NCI-H1436 treated with DMSO at 0.1 percent for 48 hours (cell line): ENCODE measurements at places on chromosomes 1 and 21.

- DNase-seq = no peak
Observed at GRCh38 chr1:9606948-9607347, 18.2 kb downstream of the TMEM201 start.

- no peak for DNase-seq
Observed at GRCh38 chr1:35120458-35121133, 41.4 kb downstream of the ZMYM1 start.

DNA sequence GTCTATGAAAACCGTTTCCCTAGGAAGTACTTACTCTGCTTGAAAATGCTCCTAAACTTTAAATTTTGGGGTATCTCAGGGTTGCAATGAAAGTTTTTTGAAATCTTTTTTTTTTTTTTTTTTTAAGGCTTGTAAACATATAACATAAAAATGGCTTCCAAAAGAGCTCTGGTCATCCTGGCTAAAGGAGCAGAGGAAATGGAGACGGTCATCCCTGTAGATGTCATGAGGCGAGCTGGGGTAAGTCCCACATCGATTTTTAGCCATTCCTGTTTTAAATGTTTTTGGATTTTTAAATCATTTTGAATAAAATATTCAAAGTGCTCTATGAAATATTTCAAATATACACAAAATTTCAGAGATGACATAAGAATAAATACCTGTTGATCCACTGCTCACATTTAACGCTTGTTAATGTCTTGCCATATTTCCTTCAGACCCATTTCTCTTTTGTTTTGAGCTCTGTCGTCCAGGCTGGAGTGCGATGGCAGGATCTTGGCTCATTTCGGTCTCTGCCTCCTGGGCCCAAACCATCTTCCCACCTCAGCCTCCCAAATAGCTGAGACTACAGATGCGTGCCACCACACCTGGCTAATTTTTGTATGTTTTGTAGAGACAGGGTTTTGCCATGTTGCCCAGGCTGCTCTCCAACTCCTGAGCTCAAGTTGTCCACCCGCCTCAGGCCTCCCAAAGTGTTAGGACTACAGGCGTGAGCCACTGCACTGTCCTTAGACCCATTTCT is 1.3 kb downstream of the PARK7 start:
- no peak for DNase-seq

GRCh38 chr1:92310185-92310597 is 11.3 kb downstream of the RPAP2 start:
- no peak for DNase-seq

GRCh38 chr1:64033667-64034220 is 169.7 kb upstream of the UBE2U start:
- DNase-seq = no peak

DNA sequence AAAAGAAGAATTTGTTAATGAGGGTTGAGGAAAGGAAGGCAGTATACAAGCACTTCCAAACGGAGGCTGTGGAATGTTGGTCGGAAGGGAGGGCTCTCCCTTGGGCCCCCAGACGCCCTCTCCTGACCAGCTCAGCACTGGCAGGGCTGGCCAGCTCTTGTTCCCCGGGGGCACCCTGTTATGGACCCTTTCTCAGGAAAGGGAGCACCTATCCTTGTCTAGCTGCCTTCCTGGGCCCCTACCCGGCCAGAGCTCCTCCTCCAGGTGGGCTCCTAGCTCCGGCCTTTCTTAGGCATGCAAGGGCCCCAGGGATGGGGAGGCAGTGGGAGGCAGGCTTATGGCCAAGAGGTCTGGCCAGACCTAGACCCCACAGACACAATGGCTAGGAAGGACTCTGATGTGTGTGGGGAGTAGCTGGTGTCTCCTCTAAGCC is 926 bp downstream of the BLACAT1 start:
- no peak for DNase-seq

- DNase-seq = no peak
Observed at GRCh38 chr1:17632541-17633184, 93.2 kb downstream of the ARHGEF10L start.

GRCh38 chr1:39680751-39681150 is 8.8 kb upstream of the NT5C1A start:
- no peak for DNase-seq

- DNase-seq = no peak
Observed at GRCh38 chr1:16077406-16078245, 4.2 kb upstream of the FAM131C start.

GRCh38 chr21:36528716-36529115 is 48.8 kb upstream of the CLDN14 start:
- DNase-seq = no peak

GRCh38 chr1:66403007-66403731 is 130.8 kb upstream of the SGIP1 start:
- DNase-seq = no peak

DNA sequence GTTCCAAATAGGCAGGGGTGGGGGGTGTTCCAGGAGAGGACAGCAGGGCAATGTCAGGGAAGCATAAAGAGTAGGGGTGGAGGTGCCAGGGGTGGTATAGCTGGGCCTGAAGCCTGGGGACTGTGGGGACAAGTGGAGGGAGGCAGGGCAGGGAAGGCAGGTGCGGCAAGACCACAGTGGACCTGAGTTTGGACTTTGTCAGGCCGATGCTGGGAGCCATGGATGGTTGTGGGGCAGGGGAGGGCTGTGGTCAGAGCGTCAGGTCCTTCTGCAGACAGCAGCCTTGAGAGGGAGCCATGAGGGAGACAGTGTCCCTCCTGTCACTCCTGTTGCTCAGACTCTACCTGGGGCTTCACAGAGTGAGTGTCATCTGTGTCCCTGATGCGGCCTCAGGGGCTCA is 320.3 kb downstream of the PTPRU start:
- DNase-seq = no peak

DNA sequence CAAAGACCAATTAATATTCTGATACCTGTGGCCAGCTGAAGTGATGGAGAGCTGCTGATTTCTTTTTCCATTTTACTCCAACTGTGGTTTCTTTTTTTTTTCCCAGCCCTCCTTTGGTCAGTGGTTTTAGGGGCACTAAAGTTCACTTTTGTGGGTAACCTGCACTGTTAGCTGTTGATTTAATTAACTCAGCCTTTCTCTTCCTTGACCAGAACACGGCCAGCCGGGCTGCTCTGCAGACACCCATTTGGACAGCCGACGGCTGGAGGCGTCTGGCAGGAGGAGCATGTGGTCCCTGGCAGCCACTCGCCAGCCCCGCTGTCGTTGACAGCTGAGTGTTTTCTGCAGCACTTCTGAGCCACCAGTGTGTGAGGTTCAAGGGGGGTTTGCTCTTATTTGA is 136.2 kb upstream of the RUNX3 start:
- DNase-seq = no peak

DNA sequence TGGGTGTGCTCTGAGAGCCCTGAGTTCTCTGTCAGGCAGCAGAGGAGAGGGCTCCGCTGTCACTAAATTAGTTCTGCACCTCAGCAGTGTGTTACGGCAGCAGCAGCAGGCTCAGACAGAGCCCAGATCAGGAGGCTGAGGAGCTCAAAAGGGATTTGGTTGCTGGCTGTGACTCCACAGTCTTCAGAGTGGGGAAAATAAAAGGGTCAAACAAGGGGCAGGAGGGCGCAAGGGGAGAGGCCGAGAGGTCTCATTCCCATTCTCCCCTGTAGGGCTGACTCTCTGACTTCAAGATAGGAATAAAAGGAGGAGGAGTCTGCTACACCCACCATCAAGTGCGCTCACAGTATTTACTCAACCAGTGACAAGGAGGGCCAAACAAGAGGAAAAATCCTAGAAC is 9.2 kb upstream of the SLC45A3 start:
- no peak for DNase-seq

GRCh38 chr1:226038661-226039060 is 23.9 kb upstream of the H3-3A start:
- no peak for DNase-seq

DNA sequence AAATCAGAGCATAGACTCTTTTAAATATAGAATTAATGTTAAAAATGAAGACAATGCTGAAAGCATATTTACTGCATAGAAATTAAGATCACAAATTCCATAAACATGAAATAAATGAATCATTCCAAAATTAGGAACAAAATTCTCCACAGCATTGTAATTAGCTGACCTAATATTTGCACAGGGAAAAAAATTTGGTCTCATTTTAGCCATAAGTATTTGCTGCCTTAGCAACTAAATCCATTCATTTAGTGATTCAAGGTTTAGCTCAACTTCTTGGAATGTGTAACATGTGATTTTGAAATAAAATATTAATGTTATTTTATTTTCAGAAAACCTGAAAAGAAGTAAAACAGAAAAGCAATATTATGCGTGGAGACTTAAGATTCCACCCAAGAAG is 25.5 kb downstream of the ADAMTS5 start:
- no peak for DNase-seq

DNA sequence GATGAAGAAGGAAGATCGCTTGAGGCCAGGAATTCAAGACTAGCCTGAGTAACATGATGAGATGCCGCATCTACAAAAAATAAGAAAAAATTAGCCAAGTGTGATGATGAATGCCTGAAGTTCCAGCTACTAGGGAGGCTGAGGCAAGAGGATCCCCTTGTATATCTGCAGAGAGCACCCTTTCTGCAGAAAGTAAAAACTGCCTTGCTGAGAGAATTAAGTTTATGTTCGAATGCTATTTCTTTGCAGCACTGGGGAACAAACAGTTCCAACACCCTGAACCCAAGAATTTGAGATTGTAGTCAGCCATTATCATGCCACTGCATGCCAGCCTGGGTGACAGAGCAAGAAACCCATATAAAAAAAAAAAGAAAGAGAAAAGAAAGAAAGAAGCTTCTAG is 20.6 kb upstream of the KCNT2 start:
- no peak for DNase-seq

- no peak for DNase-seq
Observed at GRCh38 chr1:235342039-235342438, 13.7 kb downstream of the GGPS1 start.

- no peak for DNase-seq
Observed at GRCh38 chr1:25527226-25527846, 16.1 kb upstream of the LDLRAP1 start.

DNA sequence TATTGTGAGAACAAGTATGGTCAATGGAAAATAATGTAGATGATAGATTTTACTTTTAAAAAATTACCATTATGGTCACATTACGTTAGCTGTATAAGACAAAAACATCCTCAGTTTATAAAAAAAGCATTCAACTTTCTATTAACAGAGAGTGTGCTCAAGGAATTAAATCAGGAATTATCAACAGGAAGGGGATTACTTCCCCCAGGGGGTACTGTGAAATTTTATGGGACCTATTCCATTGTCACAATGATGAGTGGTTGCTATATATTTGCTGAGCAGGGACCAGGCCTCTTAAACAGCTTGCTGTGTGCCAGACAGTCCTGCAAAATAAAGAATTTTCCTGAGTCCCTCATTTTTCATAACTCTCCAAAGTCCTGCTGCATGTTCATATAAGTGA is 21.2 kb downstream of the JAM2 start:
- no peak for DNase-seq

- DNase-seq = no peak
Observed at GRCh38 chr1:205770618-205771017, 4.7 kb downstream of the RAB29 start.

- no peak for DNase-seq
Observed at GRCh38 chr1:24154215-24154614, 11.3 kb upstream of the IL22RA1 start.
